ENCODE measurements at places on chromosomes 3 and 15. TPM values are rescaled to one million over a fixed set of nuclear protein-coding genes. Genes with fewer than 3 reads are reported as not detected.
A peak's percentile ranks its signal among the peaks of the same experiment; 100 is the strongest.

Gene A4GNT
- total RNA-seq: not detected

Gene UNC13C
- total RNA-seq: not detected

Gene UQCC5
- total RNA-seq: 8.3 TPM

DNA sequence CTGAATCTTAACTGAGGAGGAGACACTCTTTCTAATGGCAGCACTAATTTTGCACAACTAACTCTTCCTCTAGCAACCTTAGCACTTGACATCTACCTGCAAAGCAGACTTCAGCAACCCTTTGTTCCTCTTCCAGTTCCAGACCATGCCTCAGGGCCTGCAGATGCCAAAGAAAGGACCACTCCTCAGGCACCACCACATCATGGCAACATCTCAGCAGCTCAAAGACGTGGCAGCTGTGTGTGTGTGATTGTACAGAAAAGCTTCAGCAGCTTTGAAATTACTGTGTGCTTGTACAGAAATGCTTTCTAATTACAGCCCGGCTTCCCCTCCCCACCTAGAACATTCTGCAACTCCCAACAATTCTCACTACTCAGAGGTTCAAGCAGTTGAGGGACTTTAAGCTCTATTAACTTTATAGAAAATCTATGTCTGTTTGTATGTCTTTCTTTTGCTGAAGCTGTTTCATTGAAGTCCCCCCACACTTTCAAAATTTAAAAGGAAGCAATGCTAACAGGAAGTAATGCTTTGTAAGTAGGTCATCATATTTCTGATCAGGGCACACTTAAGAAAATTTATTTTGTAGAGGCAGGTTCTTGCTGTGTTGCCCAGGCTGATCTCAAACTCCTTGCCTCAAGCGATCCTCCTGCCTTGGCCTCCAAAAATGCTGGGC is 115.2 kb downstream of the CD47 start:
- peak; percentile 15 for DNase-seq

GRCh38 chr3:123816673-123817207 is 67.4 kb downstream of the MYLK start:
- DNase-seq: no peak

GRCh38 chr3:133269393-133269792 is 130.5 kb upstream of the BFSP2 start:
- no peak for DNase-seq

DNA sequence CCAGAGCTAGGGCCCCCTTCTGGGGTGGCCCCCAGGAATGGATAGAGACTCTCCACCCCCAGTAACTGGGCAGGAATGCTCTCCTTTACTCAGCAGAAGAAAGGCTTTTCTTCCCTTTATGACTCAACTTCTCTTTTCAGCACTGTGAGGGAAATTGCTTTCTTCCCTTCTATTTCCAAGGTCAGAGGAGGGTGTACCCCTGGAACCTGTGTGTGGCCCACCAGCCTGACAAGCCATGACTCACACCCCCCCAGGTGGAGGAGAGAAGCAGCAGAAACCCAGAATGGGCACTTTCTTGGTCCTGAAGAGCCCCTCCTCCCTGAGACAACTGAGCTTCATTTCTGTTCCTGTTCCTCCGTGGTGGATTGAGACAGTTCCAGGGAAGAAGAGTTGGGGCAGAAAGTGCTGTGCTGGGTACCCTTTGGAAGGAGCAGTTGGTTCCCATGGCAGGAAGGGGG is 2.7 kb upstream of the ANKRD63 start:
- DNase-seq: no peak

DNA sequence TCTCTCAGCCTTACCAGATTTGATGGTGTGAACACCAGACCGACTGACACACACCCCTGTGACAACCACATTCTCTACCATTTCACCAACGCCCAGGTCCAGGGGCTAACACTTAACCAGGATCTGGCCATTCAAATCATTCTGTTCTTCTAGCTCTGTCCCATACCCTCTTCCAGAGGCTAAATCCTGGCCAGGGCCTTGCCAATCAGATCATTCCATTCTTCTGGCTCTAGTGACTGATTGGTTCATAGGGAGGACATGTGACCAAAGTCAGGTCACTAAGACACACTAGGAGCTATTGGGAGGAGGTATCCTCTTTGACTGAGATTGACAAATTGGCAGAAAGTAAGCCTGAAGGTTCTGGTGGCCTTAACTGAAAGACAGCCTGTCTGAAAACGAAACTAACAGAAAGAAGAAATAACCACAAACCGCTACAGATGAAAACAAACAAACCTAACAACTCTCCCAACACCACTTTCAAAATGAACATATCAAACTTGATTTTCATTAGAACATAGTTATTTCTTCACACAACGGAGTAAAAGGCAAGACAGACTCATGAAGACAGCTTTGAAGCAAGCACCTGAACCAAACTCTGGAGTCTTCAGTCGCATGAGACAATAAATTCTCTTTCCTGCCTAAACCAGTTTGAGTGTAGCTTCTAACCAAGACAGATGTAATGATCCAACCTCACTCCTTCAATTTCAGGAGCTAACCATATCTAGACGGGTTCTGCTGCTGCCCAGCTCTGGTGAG is 68.5 kb downstream of the TRANK1 start:
- no peak for DNase-seq
